ENCODE measurements at places on chromosomes 2 and 18.

DNA sequence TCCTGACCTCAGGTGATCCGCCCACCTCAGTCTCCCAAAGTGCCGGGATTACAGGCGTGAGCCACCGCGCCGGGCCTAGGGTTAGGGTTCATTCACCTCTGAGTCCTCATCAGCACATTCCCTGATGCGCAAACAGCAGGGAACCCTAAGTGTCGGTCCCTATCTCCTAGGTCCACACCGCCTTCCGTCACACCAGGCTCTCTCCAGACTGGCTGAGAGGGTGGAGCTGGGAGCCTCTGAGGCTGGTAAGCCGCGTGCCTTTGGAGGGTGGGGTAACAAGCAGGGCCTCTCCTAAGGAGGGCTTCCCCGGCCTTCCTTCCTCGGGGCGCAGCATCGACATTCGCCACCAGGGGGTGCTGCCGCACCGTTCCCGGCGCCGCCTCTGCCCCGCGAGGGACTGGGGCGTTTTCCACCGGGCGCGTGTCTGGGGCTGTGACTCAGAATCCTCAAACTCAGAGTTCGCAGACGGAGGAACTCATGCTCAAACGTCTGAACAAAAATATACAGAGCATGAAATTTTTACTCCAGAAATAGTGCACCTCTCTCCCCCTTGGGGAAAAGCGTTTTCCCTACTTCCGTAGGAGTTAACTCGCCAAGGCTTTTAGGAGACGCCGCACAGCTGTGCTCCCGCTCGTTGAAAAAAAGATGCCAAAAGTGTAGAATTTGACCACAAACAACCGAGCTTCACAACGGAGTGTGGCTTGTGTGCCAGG is 63.9 kb upstream of the ASAP2 start:
- peak; percentile 78 for DNase-seq

DNA sequence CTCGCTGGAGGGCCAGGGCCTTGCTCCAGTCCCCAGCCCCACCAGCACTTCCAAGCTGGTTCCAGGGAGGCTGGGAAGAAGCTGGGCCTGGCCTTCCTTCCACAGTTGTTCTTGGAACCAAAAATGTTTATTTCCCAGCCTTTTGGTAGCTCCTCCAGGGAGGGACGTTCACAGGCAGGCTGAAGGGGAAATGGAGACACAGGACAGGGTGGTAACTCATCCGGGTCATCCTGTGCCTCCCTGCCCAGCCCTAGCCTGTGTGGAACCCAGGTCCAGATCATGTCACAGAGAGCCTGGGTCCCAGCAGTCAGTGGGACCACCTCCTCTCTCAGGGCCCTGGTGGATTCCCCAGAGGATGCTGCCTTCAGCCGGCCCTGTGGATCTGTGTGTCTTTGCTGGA is 12.5 kb upstream of the ARMC9 start:
- no peak for DNase-seq

- no peak for DNase-seq
Measured at GRCh38 chr18:23825496-23825895, 136.2 kb downstream of the LAMA3 start.

DNA sequence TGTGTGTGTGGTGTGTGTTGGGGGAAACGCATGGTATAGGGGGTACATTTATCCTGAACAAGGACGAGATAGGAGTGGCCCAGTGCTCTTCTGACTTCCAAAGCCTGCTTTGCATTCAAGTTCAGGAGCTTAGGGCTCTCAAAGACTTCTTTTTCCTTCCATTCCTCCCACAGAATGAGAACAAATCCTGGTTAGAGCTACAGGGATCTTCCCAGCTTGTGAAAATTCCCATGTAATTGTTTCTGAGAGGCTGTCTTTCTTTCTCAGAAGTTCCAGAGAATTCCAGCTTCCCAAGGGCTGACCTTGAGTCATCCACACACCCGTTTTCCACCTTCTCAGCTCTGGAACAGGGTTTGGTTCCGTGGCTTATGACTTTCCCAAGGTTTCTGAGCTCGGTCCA is 38.9 kb downstream of the FASTKD2 start:
- no peak for DNase-seq

GRCh38 chr2:25380023-25380422 is 38.3 kb upstream of the DNMT3A start:
- DNase-seq, result no peak

DNA sequence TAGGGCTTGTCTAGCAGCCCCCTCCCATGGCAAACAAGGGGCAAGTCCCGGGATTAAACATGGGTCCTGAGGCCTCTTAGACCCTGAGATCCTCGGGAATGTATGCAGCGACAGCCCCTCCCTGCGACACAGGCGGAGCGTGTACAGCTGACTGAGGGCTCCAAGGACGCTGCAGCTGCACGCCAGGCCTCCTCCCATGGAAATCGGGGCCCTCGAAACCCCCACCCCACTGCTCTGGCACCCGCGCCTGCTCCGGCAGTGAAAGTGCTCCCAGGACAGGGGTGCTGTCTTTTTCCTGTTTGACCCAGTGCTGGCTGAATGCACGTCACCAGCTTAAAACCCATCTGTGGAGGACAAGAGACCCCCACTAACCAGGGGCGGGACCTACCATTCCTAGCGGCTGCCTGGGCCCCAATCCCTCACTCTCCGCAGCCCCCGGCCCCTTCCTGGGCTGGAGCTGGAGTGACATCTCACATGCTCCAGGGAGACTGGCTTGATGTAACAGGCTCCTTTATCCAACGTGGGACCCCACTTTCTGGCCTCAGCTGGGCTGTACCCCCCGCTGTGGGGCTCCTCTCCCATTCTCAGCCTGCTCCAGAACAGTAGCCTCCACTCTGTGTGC is 247.7 kb downstream of the TWIST2 start:
- no peak for DNase-seq

DNA sequence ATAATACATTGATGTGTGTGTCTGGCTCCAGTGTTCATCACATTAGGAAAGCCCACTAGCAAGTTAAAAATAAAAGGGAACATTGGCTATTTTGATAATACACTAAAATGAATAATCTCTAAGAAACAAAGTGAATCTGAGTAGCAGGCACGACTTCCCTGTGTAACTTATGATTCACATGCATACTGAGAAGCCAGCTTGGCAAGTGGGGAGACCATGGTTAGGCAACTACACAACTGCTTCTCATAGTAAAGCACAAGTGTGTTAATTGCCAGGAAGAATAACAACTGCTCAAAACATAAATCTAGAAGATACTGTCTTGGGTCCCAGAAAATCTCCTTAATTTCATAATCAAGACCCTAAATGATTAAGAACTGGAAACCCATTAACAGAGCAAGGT is 4.0 kb downstream of the MYO5B start:
- no peak for DNase-seq
